ENCODE measurements at places on chromosomes 12 and 14. TPM values are rescaled to one million over a fixed set of nuclear protein-coding genes. Genes with fewer than 3 reads are reported as not detected.

- no peak for DNase-seq
These were observed 65.4 kb downstream of the ERC1 start for GRCh38 chr12:1056390-1056789.

- no peak for DNase-seq
These were observed 30.3 kb upstream of the KLRF1 start for GRCh38 chr12:9796971-9797370.

- DNase-seq: no peak
These were observed 420.5 kb downstream of the ZFP36L1 start for GRCh38 chr14:68372368-68372767.

GRCh38 chr12:114743289-114743688, 59.3 kb upstream of the TBX3 start:
- no peak for DNase-seq

DNA sequence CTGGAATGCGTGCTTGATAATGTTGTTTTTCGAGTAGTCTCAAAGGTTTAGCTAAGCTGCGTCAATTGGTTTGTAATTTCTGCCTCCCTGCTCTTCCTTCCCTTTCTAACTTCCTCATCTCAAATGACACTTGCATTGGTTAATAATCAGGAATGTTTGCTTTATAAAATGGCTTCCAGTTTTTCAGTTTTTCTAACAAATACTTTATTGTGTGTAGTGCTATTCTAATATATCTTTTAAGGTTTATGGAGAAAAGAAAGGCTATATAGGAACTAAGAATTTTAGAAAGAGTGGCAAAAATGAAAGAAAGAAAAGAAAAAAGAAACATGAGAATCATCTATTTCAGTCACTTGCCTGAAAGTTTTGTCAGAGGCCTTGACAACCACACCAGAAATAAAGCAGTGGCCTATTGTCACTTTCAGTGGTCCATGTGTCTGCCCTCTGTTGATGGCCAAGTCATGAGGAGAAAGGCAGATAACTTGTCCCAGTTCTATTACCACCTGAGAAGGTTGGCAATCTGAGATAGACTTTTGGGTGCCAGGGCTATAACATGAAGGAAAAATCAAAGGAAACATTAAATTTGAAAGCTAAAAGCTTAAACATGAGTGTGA, 221.9 kb upstream of the KITLG start:
- DNase-seq: no peak

GRCh38 chr12:92278378-92278828, 132.8 kb upstream of the BTG1 start:
- no peak for DNase-seq

- DNase-seq: no peak
These were observed 111.9 kb downstream of the PAX9 start for GRCh38 chr14:36773558-36773957.

GRCh38 chr12:105761075-105761474, 377.7 kb downstream of the NUAK1 start:
- DNase-seq: no peak

DNA sequence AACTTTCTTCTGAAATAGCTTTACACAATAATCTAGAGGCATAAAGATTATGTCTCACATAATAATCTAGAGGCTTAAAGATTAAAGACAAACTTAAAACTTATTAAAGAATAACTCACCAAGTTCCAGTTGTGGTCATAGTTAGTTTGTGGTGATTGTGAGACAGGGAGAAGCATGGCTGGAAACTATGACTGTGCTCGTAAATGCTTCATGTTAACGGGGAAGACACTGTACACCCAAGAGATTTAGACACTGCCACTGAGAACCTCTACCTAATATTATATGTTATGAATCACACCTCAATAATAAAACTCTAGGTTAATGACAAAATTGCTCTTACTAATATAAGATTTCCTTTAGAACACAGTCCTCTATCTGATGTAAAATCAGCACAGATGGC, 541.6 kb downstream of the TMEM121 start:
- DNase-seq: no peak

DNA sequence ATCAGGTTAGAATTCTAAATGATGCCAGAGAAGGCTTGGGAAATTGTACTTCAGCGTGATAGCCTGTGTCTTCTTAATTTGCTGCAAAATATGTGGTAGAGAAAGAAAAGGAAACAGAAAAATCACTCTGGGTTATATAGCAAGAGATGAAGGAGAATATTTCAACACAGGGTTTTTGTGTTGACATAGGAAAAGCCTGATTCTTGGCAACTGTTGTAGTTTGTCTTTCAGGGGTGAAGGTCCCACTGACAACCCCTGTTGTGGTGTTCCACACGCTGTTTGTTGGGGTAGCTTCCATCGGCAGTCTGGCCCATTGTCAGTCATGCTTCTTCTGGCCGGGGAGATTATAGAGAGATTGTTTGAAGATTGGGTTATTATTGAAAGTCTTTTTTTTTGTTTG, 13.8 kb upstream of the SLCO1C1 start:
- no peak for DNase-seq

- DNase-seq: no peak
These were observed 275.1 kb downstream of the NRXN3 start for GRCh38 chr14:78445275-78445674.

GRCh38 chr14:85947461-85948139, 417.7 kb downstream of the FLRT2 start:
- no peak for DNase-seq

DNA sequence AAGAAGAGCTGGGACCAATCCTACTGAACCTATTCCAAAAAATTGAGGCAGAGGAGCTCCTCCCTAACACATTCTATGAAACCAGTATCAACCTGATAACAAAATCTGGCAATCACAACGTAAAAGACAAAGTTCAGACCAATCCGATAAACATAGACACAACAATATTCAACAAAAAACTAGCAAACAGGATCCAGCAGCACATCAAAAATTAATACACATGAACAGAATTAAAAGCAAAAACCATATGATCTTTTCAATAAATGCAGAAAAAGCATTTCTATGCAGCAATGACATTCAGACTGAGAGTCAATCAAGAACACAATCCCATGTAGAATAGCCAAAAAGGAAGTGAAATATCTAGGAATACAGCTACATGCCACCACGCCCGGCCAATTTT, 7.0 kb upstream of the CLEC14A start:
- no peak for DNase-seq

- DNase-seq: no peak
These were observed 39.6 kb downstream of the PRKCH start for GRCh38 chr14:61360796-61361525.

- DNase-seq: no peak
These were observed 611.2 kb downstream of the RPS29 start for GRCh38 chr14:48974994-48975393.

DNA sequence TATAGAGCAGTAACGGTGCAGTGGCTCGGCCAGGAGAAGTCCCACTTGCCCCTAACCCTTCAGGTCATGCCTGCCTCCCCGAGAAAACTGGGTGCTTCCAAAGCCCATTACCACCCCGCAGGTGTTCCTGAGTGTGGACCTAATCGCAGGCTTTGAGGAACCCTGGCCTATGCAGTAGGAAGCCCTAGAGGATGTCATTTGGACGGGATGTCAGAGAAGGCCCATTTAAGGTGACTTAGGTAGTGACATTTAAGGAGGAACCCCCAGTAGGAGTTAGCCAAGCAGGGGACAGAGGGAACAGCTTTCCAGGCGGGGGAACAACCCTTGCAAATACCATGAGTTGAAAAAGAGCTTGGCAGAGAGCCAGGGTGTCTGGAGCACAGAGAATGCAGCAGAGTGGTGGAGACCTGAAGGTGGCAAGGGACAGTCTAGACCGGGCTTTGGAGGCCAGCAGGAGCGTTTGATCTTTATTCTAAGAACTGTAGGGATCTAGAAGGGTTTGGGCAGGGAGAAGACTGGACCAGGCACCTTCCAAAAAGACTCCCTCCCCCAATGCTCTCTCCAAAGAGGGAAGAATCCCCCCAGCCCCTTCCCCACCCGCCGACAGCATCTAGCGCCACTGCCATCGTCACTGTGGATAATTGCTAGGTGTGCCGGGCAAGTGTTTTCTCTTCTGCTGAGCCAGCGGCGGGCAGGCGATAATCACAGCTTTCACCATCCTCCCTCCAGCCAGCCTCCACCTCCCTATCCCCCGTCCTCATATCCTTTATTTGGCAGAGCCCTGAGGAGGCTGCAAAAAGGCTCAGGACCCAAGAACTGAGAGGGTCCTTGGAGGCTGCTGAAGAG, 33.3 kb upstream of the BEGAIN start:
- DNase-seq: no peak

GRCh38 chr14:58918066-58918738, 270.3 kb upstream of the DAAM1 start:
- DNase-seq: no peak

DNA sequence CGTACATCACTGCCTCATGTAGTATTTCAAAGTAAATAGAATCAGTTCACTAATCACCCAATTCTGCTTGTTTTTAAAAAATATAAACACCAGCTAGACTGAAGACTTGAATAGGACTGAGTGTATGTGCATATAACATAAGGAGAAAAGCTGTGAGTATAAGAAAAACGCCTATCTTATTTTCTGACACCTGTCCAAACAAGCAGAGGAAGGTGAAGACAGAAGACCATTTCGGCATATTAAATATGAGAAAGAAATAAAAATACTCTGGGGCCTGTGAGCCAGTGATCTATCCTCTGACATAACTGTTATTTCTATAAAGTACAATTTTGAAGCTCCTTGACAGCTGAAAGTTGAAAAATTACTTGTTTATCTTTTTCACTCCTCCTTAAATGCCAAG, 111.3 kb upstream of the EEA1 start:
- DNase-seq: no peak

DNA sequence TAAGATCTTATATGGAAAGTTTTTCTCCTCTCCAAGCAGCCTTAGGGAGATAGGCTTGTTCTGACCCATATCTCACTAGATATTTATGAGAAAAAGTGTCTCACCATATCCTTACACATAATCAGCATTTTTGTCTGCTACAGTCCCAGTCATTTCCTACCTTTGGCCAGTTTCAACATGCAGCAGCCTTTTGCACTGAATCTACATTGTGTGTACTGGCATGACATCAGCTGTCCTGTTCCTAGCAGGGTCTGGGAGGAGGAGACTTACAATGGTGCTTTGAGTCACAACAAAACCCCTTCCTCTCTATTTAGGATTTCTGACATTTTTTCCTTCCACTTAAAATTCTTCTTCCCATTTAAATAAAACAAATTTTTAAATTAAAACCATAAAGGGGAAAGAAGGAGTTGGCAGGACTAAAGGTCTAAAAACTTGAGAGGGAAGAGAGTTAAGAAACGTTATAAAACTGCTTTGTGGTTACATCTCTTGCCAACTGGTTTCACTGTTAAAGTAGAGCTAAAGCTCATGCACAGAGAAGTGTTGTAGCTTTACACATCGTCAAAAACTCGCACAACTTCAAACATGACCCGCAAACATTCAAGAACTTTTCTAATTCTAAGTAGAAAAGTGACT, 53.3 kb upstream of the CERS5 start:
- no peak for DNase-seq

DNA sequence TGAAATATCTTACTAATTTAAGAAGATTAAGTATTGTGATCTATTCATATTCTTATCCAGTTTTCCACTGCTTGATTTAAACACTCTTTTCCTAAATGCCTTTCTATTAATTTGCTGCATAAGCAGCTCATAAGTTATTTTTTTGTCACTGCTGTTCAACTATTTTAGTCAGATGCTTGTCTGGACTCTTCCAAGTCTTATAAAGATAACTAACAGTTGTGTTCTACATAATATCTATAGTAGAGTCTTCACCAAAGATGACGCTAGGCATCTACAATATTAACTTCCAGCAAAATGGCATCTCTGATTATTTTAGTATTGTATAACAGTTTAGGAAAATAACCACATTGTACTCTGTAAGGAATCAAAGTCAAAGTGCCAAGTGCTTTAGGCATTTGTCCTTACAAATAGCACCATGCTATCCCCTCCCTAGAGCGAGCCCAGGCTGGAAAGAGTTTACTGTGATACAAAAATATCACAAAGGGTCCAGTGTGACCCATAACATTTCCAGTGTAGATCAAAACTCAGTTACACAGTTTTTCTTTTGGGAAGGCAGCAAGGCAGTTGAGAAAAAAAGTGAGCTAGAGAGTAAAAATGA, 98.2 kb downstream of the DENND5B start:
- no peak for DNase-seq

DNA sequence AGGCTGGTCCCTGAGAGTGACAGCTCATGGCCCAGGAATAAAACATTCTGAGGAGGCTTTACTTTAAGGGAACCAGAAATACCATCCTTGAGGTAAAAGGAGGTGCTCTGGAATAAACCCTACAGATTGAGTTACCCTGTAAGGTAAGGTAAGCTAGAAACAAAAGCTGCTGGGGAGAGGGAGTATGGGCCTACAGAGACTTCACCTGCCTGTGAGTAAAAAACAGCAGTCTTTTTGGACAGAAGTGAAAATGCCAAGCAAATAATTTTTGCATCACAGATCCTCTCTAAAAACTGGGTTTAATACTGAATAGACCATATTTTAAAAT, 41.2 kb downstream of the CORO1C start:
- DNase-seq: no peak

GRCh38 chr14:79791055-79791732, 420.1 kb downstream of the DIO2 start:
- DNase-seq: no peak

- DNase-seq: no peak
These were observed 81.6 kb downstream of the ITPK1 start for GRCh38 chr14:93033983-93034670.

DNA sequence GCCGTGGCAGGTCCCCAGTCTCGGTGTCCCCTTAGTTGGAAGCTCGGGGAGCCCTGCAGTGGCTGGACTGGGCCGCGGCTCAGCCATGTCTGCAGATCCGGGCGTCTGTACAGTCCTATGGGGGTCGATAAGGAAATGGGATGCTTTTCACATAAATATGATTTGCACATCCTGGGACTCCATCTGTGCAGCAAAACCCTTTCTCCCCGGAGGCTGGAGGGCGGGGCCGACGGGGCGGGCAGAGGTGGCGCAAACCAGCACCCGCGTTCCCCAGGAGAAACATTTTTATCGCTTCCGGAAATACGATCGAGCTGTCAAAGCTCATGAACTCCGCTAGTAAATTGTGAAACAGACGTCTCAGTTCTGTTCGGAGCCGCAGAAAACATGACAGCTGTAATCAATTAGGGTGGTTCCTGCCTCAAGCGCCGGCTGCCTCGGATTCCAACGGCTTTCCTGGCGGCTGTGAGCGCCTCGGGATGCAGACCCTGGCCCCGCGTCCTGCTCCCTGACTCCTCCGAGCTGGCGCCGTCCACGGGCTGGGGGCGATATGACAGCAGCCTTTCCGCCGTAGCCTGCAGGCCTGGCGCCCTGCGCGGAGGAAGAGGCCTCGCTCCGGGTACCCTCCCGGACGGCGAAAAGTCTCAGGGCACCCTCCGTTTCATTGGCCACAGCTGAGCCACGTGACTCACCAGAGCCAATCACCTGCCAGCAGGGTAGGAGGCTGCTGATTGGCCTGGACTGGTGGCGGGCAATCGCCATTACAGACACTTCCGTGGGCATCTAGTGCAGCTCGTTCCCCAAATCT, 23.0 kb downstream of the DIO3 start:
- no peak for DNase-seq

Gene HOXC9
- total RNA-seq: not detected

Gene LHX5
- total RNA-seq: not detected

Gene FBXL14
- 26.7 TPM for total RNA-seq

Gene DYNC1H1
- total RNA-seq: 366 TPM

Gene AACS
- 7.9 TPM for total RNA-seq

Gene OR10G2
- not detected for total RNA-seq

Gene IGF1
- total RNA-seq: not detected

Gene MAP1LC3B2
- total RNA-seq: 0.89 TPM

Gene TOMM20L
- total RNA-seq: not detected

Gene SLC38A4
- total RNA-seq: not detected

Gene EGLN3
- total RNA-seq: 10.3 TPM

Gene BCL7A
- total RNA-seq: 4.0 TPM

Gene TMTC1
- total RNA-seq: not detected

Gene KNTC1
- total RNA-seq: 25.1 TPM

Gene TRIM9
- 0.07 TPM for total RNA-seq

Gene LAG3
- 3.8 TPM for total RNA-seq

Gene TMEM253
- total RNA-seq: 1.3 TPM

Gene HSPB8
- not detected for total RNA-seq
